Activated effector memory CD4-positive, alpha-beta T cell treated with Interleukin-2 at 50 U/mL for 16 hours (primary cell): ENCODE measurements at places on chromosomes 3 and 15.
A peak's percentile ranks its signal among the peaks of the same experiment; 100 is the strongest.

GRCh38 chr15:72034859-72035650 is 82.9 kb downstream of the MYO9A start:
- DNase-seq, result no peak

DNA sequence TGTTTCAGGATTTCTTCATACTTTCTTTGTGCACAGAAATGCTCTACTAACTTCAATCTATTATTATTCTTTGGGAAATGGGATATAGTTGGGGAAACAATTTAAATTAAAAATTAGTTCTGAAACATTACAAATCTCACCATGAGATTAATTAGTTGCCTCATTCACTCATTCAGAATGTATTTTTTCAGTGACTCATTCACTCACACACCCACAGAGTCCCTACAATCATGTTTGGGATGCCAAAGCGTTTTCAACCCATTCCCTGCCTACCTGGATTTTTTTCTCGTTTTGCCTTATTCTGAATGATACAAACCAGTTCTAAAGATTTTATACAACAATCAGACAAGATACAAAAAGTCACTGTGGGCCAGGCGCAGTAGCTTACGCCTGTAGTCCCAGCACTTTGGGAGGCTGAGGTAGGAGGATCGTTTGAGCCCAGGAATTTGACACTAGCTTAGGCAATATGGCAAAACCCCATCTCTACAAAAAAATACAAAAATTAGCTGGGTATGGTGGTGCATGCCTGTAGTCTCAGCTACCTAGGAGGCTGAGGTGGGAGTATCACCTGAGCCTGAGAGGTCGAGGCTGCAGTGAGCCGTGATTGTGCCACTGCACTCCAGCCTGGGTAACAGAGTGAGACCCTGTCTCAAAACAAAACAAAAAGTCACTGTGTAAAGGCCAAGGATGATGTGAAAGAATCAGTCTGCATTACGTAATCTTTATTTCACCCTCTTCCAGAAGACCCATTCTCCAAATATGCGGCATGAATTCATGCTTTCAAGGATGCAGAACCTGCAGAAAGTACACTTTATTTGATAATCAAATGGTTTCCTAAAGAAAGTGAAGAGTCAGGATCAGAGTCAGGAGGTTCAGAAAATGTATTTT is 34.8 kb upstream of the ARHGEF3 start:
- DNase-seq, result no peak

DNA sequence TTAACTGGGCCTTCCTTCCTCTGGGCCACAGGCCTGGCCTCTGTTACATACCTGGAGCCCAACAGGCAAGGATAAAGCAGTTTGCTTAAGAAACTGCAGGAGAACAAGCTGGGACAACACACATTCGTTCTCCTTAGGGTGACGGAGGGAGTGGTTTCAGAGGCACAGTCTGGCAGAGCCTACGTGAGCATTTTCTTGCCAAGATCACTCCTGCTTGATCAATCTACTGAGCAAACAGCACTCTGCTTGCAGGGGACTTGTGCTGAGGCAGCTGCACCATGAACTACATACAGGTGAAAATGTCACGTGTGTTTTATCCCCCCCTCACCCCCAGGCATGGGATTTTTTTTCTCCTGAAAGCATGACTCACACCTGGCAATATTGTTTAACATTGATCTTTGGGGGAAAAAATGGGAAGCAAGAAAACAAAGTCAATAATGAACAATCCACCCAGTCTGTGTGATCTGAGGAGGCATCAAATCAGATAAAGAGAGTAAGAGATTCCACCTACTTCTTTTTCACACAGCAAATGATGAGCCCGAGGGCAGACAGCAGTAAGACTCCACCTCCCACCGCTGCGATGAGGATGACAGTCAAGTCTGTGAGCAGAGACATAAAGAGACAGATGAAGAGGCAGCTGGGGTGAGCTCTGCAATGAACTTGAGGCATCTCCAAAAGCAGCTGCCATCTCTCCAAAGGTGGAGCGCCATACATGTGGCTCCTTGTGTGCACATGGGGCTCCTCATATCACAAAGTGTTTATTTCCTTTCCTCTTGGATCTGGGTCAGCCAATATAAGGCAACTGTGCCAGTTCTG is 57.4 kb downstream of the CDCP1 start:
- DNase-seq, result no peak

GRCh38 chr3:141828890-141829289 is 47.6 kb upstream of the ATP1B3 start:
- no peak for DNase-seq

- DNase-seq, result no peak
Observed at GRCh38 chr3:14534516-14535191, 5.5 kb downstream of the GRIP2 start.

GRCh38 chr15:92670621-92671020 is 15.0 kb upstream of the FAM174B start:
- no peak for DNase-seq

DNA sequence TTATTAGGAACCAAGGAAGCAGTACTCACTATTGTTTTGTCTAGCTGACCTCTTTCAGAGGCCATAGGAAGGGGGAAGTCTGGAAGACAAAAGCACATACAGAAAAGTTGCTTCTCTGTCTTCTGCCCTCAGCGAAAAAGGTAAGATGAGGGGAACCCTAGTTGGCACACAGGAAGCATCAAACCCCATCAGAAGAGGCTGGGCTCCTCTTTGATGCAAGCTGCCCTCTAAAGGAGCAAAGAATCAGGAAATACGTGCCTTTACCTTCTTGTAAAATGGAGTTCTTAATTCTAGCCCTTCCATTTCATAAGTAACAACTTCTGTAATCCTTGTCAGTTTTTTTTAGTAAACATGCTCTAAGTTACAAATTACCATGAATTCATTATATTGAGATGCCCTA is 12.5 kb downstream of the SPINK8 start:
- DNase-seq, result no peak

DNA sequence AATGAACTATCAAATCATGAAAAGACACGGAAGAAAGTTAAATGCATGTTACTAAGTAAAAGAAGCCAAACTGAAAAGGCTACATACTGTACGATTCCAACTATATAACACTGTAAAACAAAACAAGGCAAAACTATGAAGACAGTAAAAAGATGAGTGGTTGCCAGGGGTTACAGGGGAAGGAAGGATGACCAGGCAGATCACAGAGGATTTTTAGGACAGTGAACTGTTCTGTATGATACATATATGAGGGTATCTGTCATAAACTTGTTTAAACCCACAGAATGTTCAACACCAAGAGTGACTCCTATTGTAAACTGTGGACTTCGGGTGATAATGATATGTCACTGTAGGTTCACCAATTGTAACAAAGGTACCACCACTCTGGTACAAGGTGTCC is 60.6 kb downstream of the CHSY1 start:
- no peak for DNase-seq

GRCh38 chr3:54243960-54244682 is 121.8 kb downstream of the CACNA2D3 start:
- no peak for DNase-seq

- no peak for DNase-seq
Observed at GRCh38 chr3:152611905-152612304, 223.0 kb upstream of the P2RY1 start.

DNA sequence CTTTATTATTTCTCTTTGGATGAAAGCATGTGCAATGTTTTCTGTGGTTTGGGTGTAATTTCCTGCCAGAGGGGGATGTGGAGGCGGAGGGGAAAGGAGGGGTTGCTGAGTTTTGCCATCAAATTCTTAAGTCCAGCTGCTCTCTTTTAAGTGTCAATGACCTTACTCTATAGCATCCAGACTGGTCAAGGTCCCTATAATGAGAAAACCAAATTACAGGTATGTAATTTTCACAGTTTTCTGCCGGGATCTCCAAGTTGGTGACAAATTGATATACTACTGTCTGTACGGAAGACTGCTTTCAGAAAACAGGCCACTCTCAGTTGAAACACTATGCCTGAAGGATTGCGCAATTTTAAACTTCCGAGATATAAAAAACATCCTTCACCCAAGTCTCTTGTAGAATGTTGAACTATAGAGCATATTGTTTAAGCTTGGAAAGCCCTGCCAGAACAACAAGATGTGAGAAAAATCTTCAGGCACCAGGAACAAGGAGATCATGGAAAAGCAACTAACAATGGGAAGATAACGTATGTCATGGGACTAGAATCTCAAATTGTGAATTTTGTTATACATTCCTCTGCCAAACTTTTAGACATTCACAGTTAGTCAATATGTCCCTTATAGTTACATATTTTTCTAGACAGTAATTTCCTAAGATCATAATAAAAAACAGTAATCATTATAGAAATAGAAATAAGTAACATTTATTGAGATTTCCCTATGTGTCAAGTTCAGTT is 300.7 kb upstream of the SATB1 start:
- peak; percentile 21 for DNase-seq

DNA sequence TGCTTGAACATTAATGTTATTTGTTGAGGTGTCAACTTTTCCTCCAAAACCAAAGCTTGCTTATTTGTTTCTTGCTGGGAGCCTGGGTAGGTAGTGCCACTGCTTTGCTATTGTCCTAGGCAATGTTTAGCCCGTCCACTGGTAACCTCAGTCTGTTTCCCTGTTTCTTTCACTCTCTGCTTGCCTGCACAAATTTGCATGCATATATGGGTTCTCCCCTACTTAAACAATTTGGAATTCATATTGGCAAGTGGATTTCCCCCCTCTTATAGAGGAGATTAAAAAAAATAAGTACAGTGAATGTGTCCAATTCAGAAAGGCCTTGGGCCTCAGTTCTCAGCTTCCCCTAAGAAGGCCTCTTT is 45.0 kb upstream of the BOC start:
- DNase-seq, result no peak

GRCh38 chr3:145767909-145768308 is 393.1 kb downstream of the PLOD2 start:
- no peak for DNase-seq

GRCh38 chr15:61003437-61004218 is 225.5 kb downstream of the RORA start:
- DNase-seq, result no peak

GRCh38 chr3:161600173-161600572 is 103.6 kb downstream of the OTOL1 start:
- no peak for DNase-seq
